Stimulated activated CD8-positive, alpha-beta memory T cell treated with anti-CD3 and anti-CD28 coated beads, Interleukin-4, amount 100 ng/mL, for 4 hours (primary cell): ENCODE measurements at places on chromosomes 5 and 9.

GRCh38 chr5:113713051-113713450, 199.6 kb downstream of the YTHDC2 start:
- DNase-seq, result no peak

GRCh38 chr9:79661279-79661678, 89.5 kb downstream of the TLE4 start:
- no peak for DNase-seq

DNA sequence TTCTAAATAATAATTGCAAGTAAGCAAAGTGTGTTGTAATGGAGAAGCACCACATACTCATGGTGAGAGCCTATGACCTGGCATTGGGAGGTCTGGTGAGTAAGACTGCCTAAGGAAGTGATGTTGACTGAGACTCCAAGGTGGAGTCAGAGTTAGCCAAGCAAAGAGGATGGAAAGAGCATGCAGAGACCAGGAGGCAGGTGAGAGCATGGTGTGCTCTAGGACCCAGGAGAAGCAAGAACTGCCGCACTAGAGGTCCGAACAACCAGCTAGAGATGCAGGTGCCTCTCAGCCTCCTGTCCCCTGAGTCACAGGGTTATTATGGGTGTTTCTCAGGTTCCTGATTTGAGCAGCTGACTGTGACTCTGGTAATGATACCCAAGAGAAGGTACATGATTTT, 27.3 kb downstream of the ANP32B start:
- no peak for DNase-seq

- DNase-seq, result no peak
Observed at GRCh38 chr9:126799034-126799433, 5.8 kb upstream of the ZBTB43 start.

GRCh38 chr9:110619831-110620230, 40.3 kb upstream of the SVEP1 start:
- DNase-seq, result no peak

DNA sequence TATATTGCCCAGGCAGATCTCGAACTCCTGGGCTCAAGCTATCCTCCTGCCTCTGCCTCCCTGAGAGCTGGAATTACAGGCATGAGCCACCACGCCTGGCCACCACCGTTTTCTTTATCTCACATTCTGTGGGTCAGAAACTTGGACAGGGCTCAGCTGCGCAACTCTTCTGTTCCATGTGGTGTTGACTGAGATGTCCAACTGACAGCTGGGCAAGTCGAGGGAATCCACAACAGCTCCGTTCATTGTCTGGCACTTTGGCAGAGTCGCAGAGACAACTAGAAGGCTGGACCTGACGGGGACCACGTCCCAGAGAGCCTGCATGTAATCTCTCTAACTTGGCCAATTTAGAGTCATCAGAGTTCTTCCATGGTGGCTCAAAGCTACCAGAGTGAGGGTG, 36.2 kb upstream of the AOPEP start:
- no peak for DNase-seq

- no peak for DNase-seq
Observed at GRCh38 chr5:149902177-149902576, 42.4 kb downstream of the PDE6A start.

DNA sequence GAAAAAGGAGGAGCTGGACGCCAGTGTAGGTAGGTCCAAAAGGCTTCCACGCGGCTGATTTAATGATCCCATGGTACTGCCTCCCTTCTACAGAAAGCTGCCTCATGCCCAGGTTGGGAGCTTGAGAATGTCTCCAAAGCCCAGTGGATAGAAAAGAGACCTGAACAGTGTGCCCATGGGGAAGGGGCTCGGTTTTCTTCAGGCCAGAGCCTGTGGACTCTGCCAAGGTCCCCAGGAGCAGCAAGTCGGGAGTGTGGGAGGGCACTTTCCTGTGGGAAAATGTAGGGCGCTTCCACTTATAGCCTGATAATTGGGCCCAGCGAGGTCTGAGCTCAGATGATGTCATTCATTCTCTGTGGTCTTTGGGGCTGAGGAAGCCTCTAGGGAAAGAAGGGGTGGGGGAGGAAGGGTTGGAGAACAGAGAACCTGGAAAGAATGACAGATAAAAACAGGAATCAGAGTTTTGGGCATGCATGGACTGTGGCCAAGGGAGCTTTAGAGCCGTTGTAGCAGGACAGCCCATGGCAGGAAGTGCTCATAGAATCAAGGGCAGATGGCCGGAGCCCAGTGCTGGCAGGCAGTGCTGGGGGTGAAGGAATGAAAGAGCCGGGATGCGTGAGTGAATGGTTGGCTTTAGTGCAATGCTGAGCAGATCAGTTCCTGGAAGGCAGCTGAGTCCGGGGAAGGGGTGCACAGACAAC, 42.5 kb upstream of the SH3PXD2B start:
- no peak for DNase-seq

DNA sequence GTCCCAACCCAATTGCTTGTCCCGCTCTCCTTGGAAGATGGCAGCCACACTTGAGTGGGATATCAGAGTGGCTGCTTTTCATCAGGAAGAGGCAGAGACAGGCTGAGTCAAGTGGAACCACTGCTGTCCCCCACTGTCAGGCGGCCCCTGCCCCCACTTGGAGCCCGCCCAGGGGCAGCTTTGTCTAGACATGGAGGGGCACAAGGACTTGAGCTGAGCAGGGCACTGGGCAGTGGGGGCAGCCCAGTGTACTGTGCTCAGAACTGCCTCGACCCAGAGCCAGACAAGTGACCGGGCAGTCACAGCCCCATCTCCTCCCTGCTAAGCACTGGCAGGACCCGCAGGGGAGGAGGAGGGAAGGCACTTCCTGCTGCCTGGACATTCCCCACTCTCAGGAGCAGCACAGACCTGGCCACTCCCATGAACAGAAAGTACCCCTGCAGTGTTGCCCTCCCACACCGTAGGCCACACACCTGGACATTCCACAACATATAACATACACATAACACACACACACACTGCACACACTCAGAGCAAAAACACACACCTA, 91.0 kb downstream of the MRPL36 start:
- DNase-seq, result no peak

DNA sequence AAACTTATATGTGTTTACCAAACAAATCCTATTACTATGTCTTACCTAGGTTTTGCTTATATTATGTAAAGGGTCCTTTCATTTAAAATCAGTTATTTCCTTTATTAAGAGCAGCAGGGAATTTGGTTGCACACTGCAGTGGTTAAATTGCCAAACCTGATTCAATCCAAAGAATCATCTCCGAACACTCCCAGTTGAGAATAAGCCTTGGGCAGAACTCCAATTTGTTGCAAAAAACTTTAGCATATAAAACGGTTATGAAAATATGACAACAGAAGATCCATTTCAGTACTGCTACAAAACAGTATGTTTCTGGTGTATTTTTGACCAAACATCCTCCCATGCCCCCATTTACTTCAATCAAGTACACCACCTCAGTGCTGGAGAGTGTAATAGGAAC, 587.0 kb upstream of the GRAMD2B start:
- no peak for DNase-seq

DNA sequence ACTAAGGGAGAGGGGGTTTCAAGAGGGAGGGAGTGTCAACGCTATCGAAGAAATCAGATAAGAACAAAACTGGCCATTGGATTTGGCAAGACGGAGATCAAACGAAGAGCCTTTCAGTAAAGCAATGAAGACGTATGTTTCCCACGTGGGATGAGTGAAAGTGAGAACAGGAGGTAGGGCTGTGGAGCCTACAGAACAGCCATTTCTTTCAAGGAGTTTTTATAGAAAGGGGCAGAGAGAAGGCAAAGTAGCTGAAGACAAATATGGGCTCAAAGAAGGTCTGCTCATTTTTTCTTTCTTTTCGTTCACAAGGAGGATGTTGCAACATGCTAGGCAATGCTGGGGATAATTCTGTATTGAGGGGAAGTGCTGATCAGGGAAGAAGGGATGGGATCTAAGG, 98.3 kb downstream of the SUSD1 start:
- no peak for DNase-seq
